Activated B cell treated with CpG ODN at 0.5 μM for 24 hours (primary cell): ENCODE measurements at places on chromosomes 1 and 21. TPM values are rescaled to one million over a fixed set of nuclear protein-coding genes. Genes with fewer than 3 reads are reported as not detected.

The C8A gene
- total RNA-seq = not detected in 2 replicates

The AIRE gene
- total RNA-seq = 0.10 TPM in 1 of 2 replicates, not detected in the other

GRCh38 chr1:63969441-63969901 lies 195.7 kb downstream of the ROR1 start:
- no peak overlapping the region for H3K4me3 ChIP-seq
- no peak for DNase-seq
- H3K27me3 ChIP-seq = no peaks in the 10 kb centered on the region
- no peaks in the 10 kb centered on the region for H3K4me1 ChIP-seq
- no peaks in the 10 kb centered on the region for H3K36me3 ChIP-seq

DNA sequence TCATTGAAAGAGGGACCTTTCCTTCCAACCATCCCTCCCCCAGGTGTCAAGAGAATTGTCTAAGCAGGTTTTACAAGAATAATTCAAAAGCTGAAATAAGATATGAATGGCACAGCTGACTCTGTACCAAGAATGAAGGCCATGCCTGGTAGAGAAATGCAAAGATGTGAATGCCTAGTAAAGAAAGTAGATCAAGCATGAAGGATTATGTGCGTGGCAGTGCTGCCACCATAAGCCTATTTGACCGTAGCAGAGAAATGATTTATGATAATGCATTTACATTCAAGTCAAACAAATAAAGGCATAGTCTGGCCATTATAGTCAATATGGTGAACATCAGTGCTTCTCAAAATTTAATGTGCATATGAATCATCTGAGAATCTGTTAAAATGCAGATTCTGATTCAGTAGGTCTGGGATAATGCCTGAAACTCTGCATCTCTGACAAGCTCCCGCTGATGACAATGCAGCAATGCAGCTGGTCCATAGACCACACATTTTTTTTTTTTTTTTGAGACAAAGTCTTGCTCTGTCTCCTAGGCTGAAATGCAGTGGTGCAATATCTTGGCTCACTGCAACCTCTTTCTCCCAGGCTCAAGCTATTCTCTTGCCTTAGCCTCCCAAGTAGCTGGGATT lies 16.6 kb upstream of the CLCA4 start:
- H3K27ac ChIP-seq = no peak overlapping the region
- no peak overlapping the region for H3K4me3 ChIP-seq
- H3K36me3 ChIP-seq = no peaks in the 10 kb centered on the region
- H3K4me1 ChIP-seq = no peaks in the 10 kb centered on the region

DNA sequence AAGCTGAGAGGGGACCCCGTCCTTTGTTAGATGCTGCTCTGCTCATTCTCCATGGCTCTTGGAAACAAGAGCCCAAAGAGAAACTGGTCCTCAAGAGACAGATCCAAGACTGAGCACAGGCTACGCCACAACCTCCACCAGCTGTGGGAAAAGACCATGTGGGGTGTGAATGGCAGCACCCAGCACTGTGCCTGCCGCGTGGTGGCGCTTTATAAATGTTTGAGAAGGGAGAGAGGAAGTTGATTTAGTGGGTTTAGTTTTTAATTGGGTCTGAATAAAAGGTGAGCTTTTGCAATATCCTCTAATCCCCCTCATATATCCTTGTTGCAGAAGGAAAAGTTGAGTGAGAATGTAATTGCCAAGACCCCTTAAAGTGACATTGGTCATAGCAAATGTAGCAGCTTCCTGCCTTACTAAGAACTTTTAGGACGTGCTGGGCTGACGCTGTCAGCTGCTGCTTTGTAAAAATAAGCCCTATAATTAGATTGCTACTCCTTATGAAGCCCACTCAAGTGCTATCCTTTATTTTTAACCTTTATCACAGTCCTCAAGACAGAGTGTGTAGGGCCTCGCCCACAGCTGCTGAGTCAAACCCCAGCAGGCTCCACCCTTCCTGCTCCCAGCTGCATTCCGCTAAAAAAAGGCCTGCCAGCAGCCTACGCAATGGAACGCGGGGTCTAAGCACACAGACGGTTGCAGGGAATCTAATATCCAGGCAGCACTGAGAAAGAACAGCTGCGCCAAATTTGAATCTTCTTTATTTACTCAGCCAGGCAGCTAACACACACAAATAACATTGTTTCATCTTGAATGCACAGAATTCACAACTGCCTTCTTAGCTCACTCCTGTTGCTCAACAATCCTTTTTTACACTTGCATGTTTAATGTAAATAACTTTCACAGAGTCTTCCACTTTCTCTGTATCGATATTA lies 47.4 kb upstream of the PRDX6 start:
- no peaks in the 10 kb centered on the region for H3K36me3 ChIP-seq
- peak overlapping the region; percentile 71 for H3K4me3 ChIP-seq
- H3K27me3 ChIP-seq = no peaks in the 10 kb centered on the region
- peak; percentile 54 for DNase-seq
- H3K4me1 ChIP-seq = peaks cover 25% of the 10 kb centered on the region

- no peak overlapping the region for H3K4me3 ChIP-seq
- no peaks in the 10 kb centered on the region for H3K4me1 ChIP-seq
- peak; percentile 65 for DNase-seq
- H3K27me3 ChIP-seq = peaks cover 55% of the 10 kb centered on the region
- no peak overlapping the region for H3K27ac ChIP-seq
Observed at GRCh38 chr1:11858968-11859871, 475 bp upstream of the NPPB start.

DNA sequence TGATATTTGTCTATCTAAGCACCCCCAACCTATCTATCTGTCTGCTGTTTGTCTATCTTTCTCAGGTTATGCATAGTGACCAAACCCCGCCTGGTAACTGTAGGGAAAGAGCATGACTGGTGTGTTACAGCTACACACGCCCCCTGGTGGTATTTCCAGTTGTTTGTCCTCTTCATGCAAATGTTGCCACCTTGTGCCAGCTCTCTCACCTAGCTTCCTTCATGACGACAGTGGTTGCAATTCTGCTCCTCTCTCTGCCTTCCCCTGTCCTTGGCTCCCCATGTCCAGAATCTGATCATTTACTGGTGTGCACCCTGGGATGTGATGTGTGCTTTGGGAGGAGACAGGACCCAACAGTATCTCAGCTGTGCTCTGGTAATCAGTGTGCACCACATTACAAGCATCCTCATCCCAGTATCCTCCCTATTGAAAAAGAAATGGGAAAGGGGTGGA lies 8.1 kb upstream of the INKA2 start:
- no peaks in the 10 kb centered on the region for H3K36me3 ChIP-seq
- no peak overlapping the region for H3K4me3 ChIP-seq
- H3K27me3 ChIP-seq = no peaks in the 10 kb centered on the region
- DNase-seq = no peak
- no peaks in the 10 kb centered on the region for H3K4me1 ChIP-seq
- no peak overlapping the region for H3K27ac ChIP-seq

DNA sequence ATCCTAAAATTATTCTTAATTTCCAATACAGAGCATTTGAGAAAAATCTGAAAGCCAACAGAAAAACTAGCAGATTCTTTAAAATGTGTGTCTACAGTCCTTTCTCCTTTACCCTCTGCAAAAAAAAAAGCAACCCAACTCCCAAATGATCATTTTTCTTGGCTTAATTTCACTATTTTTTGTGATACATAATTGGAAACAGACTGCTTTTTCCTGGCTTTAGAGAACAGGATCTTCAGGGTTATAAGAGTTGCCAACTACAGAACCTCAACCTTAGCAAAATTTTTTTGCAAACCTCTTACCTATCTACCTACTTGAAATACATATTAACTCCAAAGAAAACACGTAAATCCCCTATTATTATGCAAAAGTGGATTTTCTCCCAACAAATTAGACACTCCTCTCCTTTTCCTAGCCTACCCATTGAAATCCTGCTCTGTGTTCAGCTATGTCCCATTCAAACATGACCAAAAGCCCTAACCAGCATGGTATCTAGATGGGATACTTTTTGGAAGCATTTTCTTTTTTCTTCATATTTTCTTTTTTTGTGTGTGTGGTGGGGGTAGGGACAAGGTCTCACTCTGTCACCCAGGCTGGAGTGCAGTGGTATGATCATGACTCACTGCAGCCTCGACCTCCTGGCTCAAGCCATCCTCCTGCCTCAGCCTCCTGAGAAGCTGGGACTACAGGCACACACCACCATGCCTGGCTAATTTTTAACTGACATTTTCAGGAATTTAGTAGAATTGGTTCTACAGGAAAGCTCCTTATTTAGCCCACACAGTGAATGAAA lies 9.0 kb downstream of the TGFBR3 start:
- H3K27ac ChIP-seq = no peak overlapping the region
- no peak overlapping the region for H3K4me3 ChIP-seq
- DNase-seq = no peak
- peaks cover 21% of the 10 kb centered on the region for H3K27me3 ChIP-seq
- no peaks in the 10 kb centered on the region for H3K36me3 ChIP-seq
